ENCODE measurements at places on chromosomes 4 and X. TPM values are rescaled to one million over a fixed set of nuclear protein-coding genes. Genes with fewer than 3 reads are reported as not detected.
A peak's percentile ranks its signal among the peaks of the same experiment; 100 is the strongest.

GRCh38 chr4:71405791-71406190 lies 67.0 kb downstream of the SLC4A4 start:
- no peak overlapping the region for H3K4me3 ChIP-seq
- H3K4me1 ChIP-seq, result peaks cover 30% of the 10 kb centered on the region
- no peak for DNase-seq
- H3K36me3 ChIP-seq, result peaks cover 10% of the 10 kb centered on the region
- no peaks in the 10 kb centered on the region for H3K27me3 ChIP-seq

GRCh38 chr4:6840062-6840976 lies 57.8 kb downstream of the KIAA0232 start:
- H3K36me3 ChIP-seq, result peaks cover 33% of the 10 kb centered on the region
- peaks cover 22% of the 10 kb centered on the region for H3K4me1 ChIP-seq
- no peaks in the 10 kb centered on the region for H3K27me3 ChIP-seq
- H3K4me3 ChIP-seq, result no peak overlapping the region
- no peak for DNase-seq

DNA sequence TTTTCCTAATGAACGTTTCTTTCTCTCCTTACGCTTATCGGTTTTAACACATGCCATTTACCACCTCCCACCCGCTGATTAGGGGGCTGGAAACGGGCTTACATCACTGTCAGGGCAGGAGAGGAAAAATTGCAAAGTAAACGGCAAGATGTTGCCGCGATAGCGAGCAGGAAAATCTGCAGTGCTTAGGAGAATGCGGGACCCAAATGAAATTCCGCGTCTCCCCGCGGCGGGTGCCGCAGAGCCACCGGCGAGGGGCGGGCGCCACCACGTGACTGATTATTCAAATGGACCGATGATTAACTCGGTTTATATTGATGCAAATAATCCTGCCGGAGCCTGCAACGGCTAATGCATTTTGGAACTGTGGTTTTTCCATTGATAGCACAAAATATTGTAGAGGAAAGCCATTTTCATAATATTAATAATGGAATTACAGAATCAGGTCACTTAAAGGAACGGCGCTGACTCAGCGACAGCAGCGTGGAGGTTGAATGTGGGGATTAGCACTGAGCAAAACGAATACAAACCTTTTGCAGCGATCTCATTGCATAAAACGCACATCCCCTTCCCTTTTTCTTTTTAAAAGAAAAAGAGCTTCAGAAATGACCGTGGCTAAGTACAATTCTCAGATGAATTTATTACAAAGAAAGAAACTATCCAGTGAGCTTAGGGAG lies 224.2 kb downstream of the STIM2 start:
- DNase-seq, result no peak
- H3K36me3 ChIP-seq, result no peaks in the 10 kb centered on the region
- H3K4me3 ChIP-seq, result peak overlapping the region; percentile 65
- H3K27me3 ChIP-seq, result peaks cover 47% of the 10 kb centered on the region
- no peak overlapping the region for H3K27ac ChIP-seq

DNA sequence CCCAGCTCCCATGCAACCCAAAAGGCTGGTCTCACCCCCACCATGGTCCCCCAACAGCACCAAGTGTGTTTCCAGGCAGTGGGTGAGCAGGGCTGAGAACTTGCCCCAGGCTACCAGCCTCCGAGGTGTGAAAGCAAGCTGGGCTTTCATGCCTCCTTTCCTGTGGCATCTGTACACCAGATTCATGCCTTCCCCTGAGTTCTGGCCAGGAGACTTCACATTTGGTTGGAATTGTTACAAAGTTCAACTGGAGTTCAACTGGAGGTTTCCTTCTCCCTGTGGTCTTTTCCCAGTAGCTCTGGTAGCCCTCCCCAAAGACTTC lies 77.6 kb upstream of the RAB40AL start:
- DNase-seq, result no peak
- H3K4me3 ChIP-seq, result no peak overlapping the region
- no peak overlapping the region for H3K27ac ChIP-seq
- no peaks in the 10 kb centered on the region for H3K27me3 ChIP-seq

GRCh38 chrX:68261060-68261672 lies 172.1 kb downstream of the OPHN1 start:
- no peak overlapping the region for H3K27ac ChIP-seq
- H3K4me1 ChIP-seq, result no peaks in the 10 kb centered on the region
- DNase-seq, result no peak
- H3K36me3 ChIP-seq, result peaks cover 2% of the 10 kb centered on the region

GRCh38 chr4:71334465-71334882 lies 4.3 kb upstream of the SLC4A4 start:
- no peaks in the 10 kb centered on the region for H3K4me1 ChIP-seq
- H3K27me3 ChIP-seq, result no peaks in the 10 kb centered on the region
- peaks cover 5% of the 10 kb centered on the region for H3K36me3 ChIP-seq
- no peak overlapping the region for H3K27ac ChIP-seq
- DNase-seq, result no peak

- no peaks in the 10 kb centered on the region for H3K36me3 ChIP-seq
- H3K27me3 ChIP-seq, result no peaks in the 10 kb centered on the region
- peaks cover 44% of the 10 kb centered on the region for H3K4me1 ChIP-seq
- no peak overlapping the region for H3K4me3 ChIP-seq
- peak overlapping the region; percentile 72 for H3K27ac ChIP-seq
Observed at GRCh38 chr4:152072906-152073305, 312.1 kb upstream of the GATB start.

- no peak for DNase-seq
- H3K36me3 ChIP-seq, result peaks cover 3% of the 10 kb centered on the region
- H3K27ac ChIP-seq, result no peak overlapping the region
Observed at GRCh38 chr4:156313497-156313896, 359.8 kb upstream of the CTSO start.

DNA sequence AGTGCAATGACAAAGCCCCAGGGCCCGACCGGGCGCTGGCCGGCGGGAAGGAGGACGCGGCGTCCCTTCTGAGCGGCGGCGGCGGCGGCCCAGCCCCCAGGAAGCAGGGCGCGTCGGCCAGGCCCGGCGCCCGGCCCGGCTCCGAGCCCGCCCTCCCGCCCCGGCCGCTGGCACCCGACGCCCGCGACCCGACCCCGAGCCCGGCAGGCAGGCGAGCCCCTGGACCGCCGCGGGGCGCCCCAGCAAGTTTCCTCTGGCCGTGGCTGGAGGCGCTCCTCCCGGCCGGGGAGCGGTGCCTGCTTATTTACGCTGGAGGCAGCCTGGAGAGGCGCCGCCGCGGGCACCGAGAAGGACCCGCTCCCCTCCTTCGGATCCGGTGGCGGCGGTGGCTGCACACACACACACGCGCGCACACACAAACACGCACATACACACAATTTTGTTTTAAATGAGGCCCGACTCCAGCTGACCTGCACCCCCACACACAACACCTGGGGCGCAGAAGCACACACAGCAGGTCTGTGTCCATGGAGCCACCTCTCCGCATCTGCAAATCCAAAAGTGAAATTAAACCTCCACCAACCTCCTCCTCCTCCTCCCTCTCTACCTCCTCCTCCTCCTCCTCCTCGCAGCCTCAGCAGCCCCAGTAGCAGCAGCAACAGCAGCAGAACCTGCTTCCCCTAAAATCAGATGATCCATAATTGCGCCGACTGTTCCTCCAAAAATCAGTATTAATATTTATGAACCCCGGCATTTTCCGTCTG lies 669 bp downstream of the IRF2 start:
- DNase-seq, result no peak
- no peaks in the 10 kb centered on the region for H3K36me3 ChIP-seq
- H3K27me3 ChIP-seq, result no peaks in the 10 kb centered on the region
- H3K4me1 ChIP-seq, result peaks cover 30% of the 10 kb centered on the region

DNA sequence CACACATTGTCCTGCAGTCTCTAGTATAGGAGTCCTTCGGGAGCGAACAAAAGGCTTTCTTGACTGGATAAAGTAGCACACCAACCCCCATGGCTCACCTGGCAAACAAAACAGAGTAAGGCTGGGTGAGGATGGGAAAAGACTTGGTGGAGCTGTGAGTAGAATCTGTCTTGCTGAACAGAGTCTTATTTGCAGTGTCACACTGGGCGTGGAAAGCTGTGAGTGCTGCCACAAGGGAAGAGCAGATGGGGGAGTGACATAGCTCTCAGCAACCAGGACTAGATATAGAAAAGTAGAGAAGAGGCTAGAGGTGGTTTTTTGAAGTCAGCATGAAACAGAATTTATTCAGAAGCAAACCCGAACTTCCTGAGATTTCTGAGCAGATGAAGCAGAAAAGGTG lies 137.2 kb upstream of the ESX1 start:
- no peak overlapping the region for H3K4me3 ChIP-seq
- DNase-seq, result no peak
- H3K4me1 ChIP-seq, result no peaks in the 10 kb centered on the region
- H3K27me3 ChIP-seq, result peaks cover 11% of the 10 kb centered on the region

DNA sequence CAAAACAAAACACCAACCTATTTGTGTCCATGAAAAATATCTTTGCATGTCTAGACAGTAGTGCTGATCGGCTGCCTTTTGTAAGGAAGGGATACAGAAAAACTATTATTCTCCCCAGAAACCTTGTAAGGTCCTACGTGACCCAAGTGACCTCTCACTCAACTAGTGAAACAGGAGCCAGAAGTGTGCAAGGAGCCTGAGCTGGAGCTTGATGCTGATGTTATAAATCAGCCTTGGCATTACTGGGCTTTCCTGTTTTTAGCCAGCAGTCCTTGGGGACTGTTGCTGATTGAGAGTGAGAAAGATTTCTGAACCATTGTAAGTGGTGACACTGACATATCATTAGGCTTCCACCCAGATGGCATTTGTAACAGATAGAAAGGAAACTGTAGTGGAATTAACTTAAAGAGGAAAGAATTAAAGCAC lies 100.8 kb upstream of the LIMCH1 start:
- H3K36me3 ChIP-seq, result no peaks in the 10 kb centered on the region
- DNase-seq, result no peak
- peak overlapping the region; percentile 93 for H3K27ac ChIP-seq
- H3K27me3 ChIP-seq, result no peaks in the 10 kb centered on the region
- H3K4me1 ChIP-seq, result peaks cover 60% of the 10 kb centered on the region

GRCh38 chrX:28312965-28313364 lies 274.3 kb upstream of the IL1RAPL1 start:
- H3K27ac ChIP-seq, result peak overlapping the region; percentile 39
- H3K4me1 ChIP-seq, result peaks cover 21% of the 10 kb centered on the region
- peaks cover 22% of the 10 kb centered on the region for H3K36me3 ChIP-seq
- no peak for DNase-seq
- no peaks in the 10 kb centered on the region for H3K27me3 ChIP-seq

DNA sequence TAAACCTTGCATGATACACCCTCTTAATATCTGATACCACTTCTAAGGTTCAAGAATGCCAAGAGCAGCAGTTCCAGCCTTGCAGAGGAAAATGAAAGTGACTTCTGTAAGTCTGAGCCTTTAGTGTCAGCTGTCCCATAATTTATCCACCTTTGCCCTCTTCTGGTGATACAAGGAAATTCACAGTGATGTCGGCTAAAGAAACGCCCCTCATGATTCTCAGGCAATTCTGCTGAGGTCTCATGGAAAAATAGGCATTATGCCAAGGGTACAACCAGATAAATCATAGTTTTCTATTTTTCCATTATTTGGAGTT lies 172.2 kb upstream of the CXCL13 start:
- peaks cover 29% of the 10 kb centered on the region for H3K27me3 ChIP-seq
- H3K4me3 ChIP-seq, result no peak overlapping the region
- no peaks in the 10 kb centered on the region for H3K36me3 ChIP-seq
- H3K4me1 ChIP-seq, result peaks cover 4% of the 10 kb centered on the region
- no peak for DNase-seq

DNA sequence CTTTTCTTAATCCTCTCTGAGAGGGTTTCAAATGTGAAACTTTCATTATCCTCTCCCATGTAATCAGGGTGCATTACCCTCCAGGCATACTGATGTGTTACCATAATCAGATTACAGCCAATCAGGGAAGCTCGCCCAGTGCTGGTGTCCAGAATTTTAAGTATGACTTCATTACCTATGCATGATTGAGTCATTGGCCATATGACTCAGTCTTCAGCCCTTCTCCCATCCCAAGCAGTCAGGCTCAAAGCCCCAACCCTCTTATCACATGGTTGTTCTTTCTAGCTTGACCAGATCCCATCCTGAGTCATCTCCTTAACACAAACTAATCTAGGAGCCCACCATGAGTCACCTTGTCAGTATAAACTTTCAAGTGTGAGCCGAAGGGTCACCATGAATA lies 1668.1 kb upstream of the AGA start:
- no peaks in the 10 kb centered on the region for H3K36me3 ChIP-seq
- H3K27me3 ChIP-seq, result no peaks in the 10 kb centered on the region
- DNase-seq, result no peak
- H3K4me1 ChIP-seq, result no peaks in the 10 kb centered on the region
- H3K27ac ChIP-seq, result no peak overlapping the region

GRCh38 chrX:15948318-15948660 lies 93.7 kb upstream of the AP1S2 start:
- H3K27me3 ChIP-seq, result no peaks in the 10 kb centered on the region
- DNase-seq, result no peak
- H3K4me1 ChIP-seq, result peaks cover 25% of the 10 kb centered on the region
- no peaks in the 10 kb centered on the region for H3K36me3 ChIP-seq
- no peak overlapping the region for H3K27ac ChIP-seq

DNA sequence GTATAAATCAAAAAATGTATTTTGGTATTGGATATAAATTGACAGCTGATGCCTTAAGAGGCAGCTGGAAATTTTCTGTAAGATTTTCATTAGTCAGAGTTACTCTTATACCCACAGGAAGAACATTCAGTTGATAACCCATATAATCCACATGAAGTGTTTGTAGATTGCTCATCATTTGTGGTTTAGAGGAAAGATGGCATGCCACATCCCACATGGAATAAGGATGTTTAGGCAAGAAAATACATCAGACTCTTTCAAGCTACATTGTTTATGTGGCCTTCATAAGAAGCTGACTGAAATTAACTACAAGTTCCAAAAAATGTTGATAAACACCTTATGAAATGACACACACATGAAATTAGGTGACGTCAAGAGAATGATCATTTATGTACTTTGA lies 56.6 kb downstream of the AREG start:
- peaks cover 7% of the 10 kb centered on the region for H3K27me3 ChIP-seq
- H3K36me3 ChIP-seq, result no peaks in the 10 kb centered on the region
- DNase-seq, result no peak
- no peak overlapping the region for H3K4me3 ChIP-seq

DNA sequence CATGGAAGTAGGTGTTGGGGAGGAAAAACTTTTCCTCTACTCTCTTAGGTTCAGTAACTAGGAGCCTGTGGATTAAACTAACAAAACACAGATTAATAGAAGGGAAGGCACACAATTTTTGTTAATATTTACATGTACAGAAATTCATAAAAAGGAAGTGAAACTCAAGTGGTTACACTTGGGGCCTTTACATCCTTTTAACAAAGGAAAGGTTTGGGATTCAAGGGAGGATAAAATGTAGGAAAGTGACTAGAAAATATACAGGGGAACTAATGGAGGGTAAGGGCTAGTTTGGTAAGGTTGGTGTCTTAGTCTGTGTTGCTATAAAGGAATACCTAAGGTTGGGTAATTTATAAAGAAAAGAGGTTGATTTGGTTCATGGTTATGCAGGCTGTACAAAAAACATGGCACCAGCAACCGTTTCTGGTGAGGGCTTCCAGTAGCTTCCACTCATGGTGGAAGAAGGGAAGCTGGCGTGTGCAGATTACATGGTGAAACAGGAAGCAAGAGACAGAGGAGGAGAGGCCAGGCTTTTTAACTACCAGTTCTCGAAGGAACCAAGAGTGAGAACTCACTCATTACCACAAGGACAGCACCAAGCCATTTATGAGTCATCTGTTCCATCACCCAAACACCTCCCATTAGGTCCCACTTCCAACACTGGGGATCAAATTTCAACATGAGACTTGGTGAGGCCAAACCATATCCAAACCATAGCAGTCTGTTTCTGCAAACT lies 124.4 kb downstream of the CHRDL1 start:
- H3K27ac ChIP-seq, result no peak overlapping the region
- no peak for DNase-seq
- H3K4me3 ChIP-seq, result no peak overlapping the region
- no peaks in the 10 kb centered on the region for H3K36me3 ChIP-seq

Gene IBSP
- not detected for total RNA-seq

Gene ATOH1
- not detected for total RNA-seq

Gene MED14
- 42.0 TPM for total RNA-seq

Gene CHRDL1
- total RNA-seq, result 6.3 TPM

Gene MAGED2
- total RNA-seq, result 423 TPM
